CD4-positive, alpha-beta T cell treated with Interleukin-17A for 4 hours (primary cell): ENCODE measurements at places on chromosomes 16 and 17.

DNA sequence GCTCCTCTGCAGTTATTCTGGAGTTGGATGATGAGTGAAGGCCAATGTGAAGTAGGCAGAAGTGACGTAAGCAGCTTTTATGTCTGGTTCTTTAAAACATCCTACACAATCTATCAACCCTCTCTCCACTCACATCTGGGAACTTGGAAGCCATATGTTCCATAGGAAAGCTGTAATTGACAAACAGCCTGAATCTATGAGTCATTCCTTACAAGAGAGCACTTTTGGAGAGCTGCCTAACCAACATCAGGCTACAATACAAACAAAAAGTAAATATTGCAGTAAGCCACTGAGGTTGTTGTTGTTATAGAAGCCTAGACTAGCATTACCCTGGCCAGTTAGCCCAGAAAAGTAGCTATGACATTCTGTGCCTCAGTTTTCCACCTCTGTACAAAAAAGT, 5.9 kb downstream of the CCL7 start:
- DNase-seq = no peak

DNA sequence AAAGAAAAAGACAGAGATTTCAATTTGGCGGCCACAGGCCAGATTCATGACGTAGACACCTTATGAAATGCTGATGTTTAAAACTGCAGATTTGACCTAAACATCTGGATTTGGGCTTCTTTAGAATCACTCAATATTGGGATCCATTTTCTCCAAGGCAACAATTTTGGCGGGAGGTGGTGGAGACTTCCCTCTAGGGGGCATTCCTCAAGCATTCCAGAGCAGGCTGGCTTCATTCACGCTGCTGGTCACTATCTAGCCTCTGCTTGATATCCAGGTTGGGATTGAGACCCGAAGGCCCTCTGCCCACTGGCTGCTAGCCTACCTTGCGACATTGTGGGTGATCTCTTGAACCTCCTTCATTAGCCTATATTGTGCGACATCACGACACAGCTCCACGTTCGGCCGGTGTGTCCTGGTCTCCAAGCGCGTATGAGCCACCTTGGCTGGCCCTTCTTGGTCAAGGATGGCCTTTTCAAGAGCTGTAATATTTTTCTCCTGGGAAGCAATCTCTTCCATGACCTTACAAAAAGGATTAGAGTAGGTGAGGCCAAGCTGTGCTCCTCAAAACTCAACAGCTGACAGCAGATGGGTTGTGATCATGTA, 24.5 kb downstream of the FBXO39 start:
- DNase-seq = no peak

- no peak for DNase-seq
Observed at GRCh38 chr16:90000733-90001427, 18.4 kb downstream of the DBNDD1 start.

GRCh38 chr16:81599034-81599744, 154.6 kb downstream of the CMIP start:
- DNase-seq = no peak

DNA sequence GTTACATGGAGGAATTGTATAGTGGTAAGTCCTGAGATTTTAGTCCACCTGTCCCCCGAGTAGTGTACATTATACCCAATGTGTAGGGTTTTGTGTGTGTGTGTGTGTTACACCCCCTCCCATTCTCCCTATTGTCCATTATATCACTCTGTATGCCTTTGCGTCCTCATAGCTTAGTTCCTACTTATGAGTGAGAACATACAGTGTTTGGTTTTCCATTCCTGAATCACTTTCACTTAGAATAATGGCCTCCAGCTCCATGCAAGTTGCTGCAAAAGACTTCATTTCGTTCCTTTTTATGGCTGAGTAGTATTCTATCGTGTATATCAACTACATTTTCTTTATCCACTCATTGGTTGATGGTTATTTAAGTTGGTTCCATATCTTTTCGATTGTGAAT, 635 bp upstream of the FA2H start:
- no peak for DNase-seq

DNA sequence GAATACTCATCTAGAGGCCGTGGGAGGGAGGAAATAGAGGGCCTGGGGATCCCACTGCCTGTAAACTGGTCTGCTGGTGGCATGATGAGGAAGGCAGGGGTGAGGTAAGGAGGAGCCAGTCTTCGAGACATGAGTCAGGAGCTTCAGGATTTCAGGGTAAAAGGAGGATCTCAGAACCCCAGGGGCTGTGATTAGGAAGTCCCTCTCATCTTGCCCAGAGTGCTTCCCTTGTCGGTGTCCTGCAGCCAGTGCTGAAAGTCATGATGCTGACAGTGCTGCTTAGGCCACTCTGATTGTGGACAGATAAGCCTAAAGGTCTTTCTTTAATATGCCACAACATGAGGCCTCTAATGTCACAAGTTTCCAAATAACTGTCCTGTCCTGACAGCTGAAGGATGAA, 29.6 kb downstream of the COG4 start:
- no peak for DNase-seq

DNA sequence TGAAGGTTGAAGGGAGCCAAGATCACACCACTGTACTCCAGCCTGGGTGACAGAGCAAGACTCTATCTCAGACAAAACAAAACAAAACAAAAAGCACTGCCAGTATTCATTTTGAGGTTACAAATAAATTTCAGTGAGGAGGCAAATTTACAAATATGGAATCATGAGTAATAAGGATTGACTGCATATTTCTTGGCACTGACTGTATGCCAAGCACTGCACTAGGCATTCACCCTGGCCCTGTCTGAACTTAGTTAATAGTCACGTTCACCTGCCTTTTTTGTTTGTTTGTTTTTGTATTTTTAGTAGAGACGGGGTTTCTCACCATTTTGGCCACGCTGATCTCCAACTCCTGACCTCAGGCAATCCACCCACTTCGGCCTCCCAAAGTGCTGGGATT, 5.1 kb downstream of the LDAF1 start:
- no peak for DNase-seq

GRCh38 chr17:29010586-29010985, 4.8 kb upstream of the SEZ6 start:
- no peak for DNase-seq
